ENCODE measurements at places on chromosomes 6 and 20.

DNA sequence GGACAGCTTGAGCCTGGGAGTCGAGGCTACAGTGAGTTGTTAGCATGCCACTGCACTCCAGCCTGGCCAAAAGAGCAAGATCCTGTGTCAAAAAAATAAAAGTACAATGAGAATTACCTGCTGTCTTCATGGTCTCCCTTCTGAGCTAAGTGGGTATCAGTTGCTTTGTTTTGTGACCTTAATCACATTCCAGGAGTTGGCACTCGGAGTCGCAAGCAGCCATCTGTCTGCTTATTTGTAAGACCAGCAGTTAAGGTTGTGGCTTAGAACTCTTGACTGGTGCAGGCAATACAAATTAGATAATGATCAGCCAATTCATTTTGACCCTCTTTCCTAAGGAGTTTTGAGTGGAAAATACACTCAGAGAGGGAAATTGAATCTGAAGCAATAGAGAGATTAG lies 114.0 kb downstream of the MYO6 start:
- DNase-seq: no peak

DNA sequence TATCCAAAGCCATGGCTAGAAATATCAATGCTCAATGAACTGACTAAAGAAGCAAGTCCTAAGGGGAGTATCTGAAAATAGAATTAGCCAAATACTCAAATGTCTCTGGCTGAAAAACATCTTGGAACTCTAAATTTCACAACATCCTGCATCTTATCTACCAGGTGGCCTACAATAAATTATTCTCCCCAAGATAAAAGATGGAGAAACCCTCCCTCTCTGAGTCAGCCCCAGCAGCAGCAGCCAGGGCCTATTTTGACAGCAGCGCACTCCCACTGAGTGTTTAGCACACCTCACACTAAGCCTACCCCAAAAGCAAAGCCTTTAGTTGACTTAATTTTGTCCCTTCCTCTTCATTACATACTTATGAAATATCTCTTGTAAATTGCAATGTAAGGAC lies 5.9 kb downstream of the CALHM6 start:
- no peak for DNase-seq

- DNase-seq: no peak
Observed at GRCh38 chr20:20887593-20888265, 175.3 kb upstream of the RALGAPA2 start.

DNA sequence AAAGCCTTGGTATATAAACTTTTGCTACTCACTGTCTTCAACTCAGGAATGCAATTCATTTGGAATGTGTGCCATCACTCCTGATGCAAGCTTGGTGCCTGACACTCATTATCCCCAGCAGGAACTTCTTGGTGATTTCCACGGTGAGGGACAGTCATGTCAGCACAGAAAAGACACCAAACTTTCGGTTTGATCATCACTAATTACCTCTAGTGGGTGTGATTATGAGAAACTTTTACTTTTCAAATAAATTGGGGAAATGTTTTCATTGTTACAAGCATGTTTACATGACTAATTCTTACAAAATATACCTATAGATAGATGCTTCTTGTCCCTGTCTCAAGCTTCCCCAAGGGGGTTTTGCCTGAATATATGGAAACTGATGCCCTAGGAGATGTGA lies 40.9 kb downstream of the RPP40 start:
- no peak for DNase-seq

GRCh38 chr20:53609491-53610445 lies 16.1 kb upstream of the ZNF217 start:
- DNase-seq: no peak

DNA sequence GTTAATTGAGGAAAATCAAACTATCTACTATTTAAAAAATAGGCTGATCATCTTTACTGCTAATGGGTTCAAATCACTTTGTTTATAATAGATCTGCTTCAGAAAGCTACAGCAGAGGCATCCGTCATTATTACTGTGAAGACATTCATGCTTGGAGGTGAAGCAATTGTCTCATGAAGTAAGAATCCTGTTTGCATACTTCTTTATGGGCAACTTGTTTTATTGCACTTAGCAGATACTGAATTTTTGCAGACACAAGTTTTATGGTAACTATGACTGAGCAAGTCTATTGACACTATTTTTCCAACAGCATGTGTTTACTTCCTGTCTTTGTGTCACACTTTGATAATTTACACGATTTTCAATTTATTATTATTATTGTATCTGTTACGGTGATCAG lies 573.9 kb downstream of the RFPL4B start:
- DNase-seq: no peak

DNA sequence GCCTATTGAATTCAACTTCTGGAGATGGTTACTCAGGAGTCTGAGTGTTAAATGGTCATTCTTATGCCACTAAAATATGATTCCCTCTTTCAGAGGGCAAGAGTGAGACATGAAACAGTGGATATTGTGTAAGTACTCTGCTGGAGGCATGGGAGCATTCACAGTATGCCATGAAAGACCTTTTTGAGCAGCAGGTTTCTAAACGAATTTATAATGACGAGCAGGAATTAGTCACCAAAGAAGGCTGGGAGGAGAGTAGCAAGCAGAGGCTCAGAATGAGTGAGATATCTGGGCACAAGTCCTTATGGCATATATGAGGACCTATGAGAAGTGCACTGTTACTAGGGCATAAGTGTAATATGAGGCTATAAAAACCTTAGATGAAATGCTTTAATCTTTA lies 10.9 kb upstream of the MYB start:
- DNase-seq: no peak

GRCh38 chr20:24955045-24955444 lies 6.0 kb downstream of the CST7 start:
- peak; percentile 15 for DNase-seq

DNA sequence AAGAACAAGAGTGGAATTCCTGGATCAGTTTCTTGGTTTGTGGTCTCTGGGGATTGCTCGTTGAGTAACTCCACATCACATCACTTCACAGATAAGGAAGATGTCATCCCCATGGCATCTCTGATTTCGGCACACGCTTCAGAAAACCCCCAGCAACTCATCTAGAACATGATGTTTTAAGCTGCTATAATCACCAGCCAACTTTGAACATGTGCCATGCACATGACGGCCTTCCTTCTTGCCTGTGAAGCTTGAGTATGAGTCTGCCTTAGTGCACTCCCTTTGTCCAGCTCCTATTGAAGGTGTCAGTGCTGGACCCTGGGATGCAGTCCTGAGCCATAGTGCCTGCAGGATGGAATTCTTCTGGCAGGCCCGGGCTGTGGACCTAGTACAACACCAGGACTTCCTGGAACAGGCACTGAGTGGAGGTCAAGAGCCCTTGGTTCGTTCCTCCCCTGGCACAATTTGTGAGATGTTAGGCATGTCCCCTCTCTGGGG lies 231.5 kb upstream of the SUPT3H start:
- DNase-seq: no peak

GRCh38 chr20:22569353-22569752 lies 15.0 kb downstream of the FOXA2 start:
- DNase-seq: no peak

DNA sequence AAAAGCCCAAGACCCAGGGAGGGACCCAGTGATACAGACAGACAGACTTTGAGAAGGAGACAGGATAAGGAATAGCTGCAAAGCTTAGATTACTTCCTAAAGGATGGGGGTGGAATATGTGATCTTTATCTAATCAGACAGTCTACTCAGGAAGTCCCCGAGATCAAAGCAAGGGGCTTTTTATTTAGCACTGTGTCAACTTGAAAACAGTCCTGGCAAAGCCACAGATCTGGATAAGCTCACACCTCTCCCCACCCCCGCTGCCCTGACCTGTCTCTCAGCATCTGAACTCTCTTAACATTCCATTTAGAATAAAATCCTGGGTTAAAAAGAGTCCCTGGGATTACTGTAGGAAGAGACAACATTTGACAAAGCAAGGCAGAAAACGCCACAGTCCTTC lies 101.5 kb downstream of the ISM1 start:
- DNase-seq: no peak

- no peak for DNase-seq
Observed at GRCh38 chr6:81634155-81634880, 118.2 kb downstream of the TENT5A start.

DNA sequence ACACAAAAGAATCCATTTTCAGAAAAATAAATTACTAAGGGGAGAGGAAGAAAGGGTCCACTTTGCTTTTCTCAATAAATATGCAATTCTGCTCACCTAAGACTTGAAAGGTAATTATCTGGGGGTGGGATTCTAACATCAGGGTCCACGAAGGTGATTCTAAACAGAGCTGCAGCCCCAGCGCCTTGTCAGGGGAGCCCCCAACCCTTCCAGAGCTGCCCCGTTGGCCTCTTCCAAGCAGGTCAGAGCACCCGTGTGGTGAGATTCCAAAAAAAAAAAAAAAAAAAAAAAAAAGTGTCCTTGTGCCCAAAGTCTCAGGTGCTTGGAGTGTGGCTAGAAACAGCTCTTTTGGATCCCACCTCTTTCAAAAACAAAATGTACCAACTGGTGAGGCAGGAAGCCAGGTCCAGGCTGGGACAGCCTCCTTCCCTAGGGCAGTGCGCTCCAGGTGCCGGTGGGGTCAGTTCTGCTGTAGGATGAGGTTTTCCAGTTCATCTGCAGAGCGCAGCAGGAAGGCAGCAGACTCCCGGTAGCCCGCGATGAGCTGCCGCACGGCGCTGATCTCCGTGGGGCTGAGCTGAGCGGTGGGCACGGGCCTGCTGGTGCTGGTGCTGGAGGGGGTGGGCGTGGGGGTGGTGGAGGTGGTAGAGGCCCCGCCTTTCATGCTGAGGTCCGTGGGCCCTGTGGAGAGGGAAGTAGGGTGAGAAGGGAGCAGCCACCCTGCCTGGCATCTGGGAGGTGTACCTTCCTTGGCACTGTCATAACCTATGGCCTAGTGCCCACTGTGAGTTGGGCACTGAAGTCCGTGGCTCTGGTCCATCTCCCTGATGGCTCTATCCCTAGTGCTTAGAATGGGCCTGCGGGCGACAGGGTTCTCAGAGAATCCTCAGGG lies 89.3 kb downstream of the ASXL1 start:
- DNase-seq: no peak

DNA sequence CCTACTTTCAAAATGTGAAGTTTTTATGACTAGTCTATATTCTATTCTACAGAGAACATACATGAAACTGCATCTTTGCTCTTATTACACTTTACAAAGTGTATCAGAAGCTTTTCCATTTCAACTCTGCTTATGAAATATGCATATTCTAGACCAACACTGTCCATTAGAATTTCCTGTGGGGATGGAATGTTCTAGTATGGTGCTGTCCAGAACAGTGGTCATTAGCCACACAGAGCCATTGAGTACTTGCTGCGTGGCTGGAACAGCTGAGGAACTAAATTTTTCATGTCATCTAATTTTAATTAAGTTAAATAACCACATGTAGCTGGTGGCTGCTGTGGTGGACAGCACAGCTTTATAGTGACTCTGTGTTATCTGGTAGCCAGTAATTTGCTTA lies 105.9 kb upstream of the PDE10A start:
- no peak for DNase-seq

DNA sequence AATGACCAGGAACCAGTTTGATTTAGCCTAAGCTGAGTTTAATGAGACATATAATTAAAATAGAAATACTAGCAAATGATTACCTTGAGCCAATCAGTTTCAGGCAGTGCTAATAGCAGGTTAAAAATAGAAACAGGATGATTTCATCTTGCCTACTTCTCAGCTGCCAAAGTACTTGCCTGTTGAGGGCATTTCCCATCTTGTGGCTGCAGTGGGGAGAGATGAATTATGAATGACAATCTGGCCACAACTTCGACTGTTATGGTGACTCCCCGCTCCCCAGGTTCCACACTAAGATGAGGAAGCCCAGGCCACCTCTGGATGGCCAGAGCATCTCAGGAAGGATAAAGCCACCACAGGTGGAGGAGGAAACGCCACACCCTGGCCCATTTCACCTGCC lies 31.3 kb downstream of the MBOAT1 start:
- DNase-seq: peak; percentile 5

DNA sequence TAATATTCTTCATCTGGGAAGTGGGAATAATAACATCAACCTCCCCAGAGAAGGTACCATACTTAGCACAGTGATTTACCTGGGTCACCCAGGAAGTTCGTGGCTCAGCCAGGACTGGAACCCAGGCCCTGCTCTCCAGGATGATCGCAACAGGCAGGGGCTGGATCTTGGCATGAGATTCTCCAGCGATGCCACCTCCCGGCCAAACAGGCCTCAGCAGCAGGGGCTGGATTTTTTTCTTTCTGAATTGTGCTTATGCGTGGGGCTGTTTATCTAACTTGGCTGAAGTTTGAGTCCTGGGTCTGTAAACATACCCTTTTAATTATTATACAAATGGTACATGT lies 129.5 kb upstream of the PTPN1 start:
- DNase-seq: no peak

- DNase-seq: no peak
Observed at GRCh38 chr6:53048431-53049195, 16.6 kb upstream of the FBXO9 start.

DNA sequence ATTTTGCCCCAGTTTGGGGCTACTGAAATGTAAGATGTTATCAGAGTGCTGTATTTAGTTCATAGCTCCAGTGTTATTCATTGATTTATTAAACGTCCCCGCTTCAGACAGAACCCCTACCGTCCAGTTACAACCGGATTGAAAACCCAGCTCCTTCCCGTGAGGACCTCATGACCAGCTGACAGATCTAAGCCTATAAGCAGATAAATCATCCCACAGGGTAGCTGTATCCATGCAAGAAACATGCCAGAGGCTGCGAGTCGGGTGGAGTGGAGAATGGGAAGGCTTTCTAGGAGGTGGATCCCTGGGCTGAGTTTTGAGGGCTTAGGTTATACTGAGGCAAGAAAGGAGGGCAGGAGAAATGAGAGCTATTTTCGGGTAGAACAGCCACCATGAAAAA lies 260.0 kb downstream of the ARID1B start:
- DNase-seq: no peak

DNA sequence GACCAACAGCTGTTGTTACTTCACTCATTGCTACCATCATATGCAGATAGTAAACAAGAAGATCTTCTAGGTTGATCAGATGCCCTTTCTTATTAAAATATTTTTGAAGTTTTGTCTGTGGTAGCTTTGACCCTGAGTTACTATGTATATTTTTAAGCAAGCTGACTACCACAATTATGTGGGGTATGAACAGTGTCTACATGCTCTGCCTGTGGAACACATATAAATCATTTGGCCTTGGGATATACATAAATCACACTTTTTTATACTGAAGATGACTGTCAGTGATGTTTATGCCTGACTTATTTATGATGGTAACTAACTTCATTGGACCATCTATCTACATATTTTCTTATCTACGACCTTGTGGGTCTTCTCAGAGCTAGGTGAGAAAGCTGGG lies 44.2 kb downstream of the LIN28B start:
- DNase-seq: no peak

GRCh38 chr20:16898433-16898832 lies 150.3 kb downstream of the OTOR start:
- no peak for DNase-seq

GRCh38 chr6:115570331-115570730 lies 490.4 kb downstream of the FRK start:
- no peak for DNase-seq

- no peak for DNase-seq
Observed at GRCh38 chr6:157374889-157375443, 6.0 kb upstream of the ZDHHC14 start.

DNA sequence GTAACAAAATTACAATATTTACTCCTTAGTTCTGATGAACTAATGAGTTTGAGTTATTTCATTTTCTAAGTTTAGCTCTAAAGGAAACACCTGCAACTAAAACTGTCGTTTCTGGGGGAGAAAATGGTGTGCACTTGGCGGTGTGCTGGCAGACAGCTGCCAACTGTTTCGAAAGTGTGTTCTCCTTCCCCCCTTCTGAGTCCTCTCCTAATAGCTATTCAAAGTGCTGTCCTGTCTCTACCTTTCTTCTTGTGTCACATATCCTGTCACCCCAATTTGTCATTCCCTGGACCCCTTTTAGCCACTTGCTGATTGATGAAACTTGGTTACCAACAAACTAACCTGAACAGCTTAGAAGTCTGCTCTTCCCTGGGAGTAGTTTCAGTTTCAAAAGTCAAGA lies 4.9 kb upstream of the UBE2J1 start:
- DNase-seq: no peak

Measured in GM18507 (cell line).